RCC 7860 (cell line): ENCODE measurements at places on chromosomes 1 and 21.

GRCh38 chr1:231055271-231055670, 15.2 kb upstream of the FAM89A start:
- DNase-seq, result no peak

- no peak for DNase-seq
These were observed 88.1 kb downstream of the TM2D1 start for GRCh38 chr1:61636814-61637213.

GRCh38 chr1:232110281-232111090, 483.9 kb downstream of the DISC1 start:
- DNase-seq, result no peak

- no peak for DNase-seq
These were observed 822.8 kb downstream of the BRINP3 start for GRCh38 chr1:189654906-189655305.

GRCh38 chr1:198937231-198938031, 298.6 kb downstream of the PTPRC start:
- DNase-seq, result peak; percentile 96

DNA sequence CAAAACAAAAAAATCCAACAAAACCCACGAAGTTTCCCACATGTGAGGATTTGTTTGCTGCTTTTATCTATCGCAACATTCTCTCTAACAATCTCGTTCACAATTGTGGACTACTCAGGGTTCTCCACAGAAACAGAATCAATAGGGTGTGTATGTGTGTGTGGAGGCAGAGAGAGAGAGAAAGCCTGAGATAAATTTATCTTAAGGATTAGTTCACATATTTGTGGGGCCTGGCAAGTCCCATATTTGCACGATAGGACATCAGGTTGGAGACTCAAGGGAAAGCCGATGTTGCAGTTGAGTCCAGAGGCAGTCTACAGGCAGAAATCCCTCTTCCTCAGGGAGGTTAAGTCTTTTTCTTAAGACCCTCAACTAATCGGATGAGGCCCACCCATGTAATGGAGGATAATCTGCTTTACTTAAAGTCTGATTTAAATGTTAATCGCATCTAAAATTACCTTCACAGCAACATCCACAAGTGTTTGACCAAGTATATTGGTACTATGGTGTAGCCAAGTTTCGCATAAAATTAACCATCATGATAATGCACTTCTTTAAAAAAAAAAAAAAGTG, 31.7 kb downstream of the ADAMTS1 start:
- DNase-seq, result no peak

- DNase-seq, result no peak
These were observed 225.5 kb upstream of the ADAMTS5 start for GRCh38 chr21:27192281-27192949.

- DNase-seq, result no peak
These were observed 93.9 kb downstream of the SLC45A1 start for GRCh38 chr1:8411803-8412182.

DNA sequence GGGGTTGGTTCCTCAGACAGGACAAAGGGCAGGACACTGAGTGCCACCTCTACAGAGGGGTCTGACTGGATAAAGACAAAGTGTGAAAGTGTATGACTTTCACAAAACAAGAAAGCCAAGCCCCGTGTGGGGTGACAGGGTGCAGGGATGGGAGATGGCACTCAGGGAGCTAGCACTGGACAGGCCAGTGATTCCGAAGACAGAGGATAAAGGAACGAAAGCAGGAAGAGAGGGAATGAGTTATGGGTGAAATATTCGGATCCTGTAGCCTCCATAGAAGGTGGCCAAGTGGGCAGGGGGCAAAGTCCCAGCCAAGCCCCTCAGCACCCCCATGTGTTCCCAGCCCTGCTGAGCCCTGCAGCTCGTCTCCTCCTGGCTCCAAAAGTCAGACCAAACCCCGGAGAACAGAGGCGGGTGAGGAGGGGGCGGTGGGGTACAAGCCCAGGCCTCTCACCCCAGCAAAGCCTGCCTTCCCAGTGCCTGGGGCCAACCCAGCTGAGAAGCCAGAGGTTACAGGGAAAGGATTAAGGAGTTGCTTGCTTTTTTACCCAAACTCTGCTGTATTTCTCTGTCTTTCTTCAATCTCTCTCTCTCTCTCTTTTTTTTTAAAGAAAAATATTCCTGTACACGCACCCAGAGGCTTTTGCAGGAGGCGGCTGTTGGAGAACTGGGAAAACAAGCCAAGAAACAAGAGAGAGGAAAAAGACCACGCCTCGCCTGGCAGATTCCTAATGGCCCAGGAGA, 14.0 kb upstream of the WASF2 start:
- DNase-seq, result no peak

GRCh38 chr1:31681415-31681814, 22.4 kb downstream of the COL16A1 start:
- no peak for DNase-seq

GRCh38 chr1:55623311-55623710, 408.1 kb upstream of the USP24 start:
- DNase-seq, result no peak
